ENCODE measurements at places on chromosomes 1 and 21.

DNA sequence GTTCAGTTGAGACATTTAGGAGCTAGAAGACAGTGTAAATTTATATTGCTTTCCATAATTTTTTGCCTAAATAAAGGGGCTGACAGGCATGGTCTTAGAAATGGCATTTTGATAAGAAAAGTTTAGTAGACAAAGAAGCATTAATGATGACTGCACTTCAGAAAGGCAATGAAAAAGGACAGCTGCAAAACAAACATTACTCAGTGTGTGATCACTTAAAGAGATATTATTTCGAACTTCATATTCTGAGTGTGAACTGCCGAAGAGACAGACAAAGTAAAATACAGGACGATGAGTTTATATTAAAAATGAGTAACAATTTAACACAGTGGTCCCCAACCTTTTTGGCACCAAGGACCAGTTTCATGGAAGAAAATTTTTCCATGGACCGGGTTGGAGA, 243.1 kb downstream of the DPYD start:
- H3K36me3 ChIP-seq: peaks cover 82% of the 10 kb centered on the region
- no peaks in the 10 kb centered on the region for H3K27me3 ChIP-seq
- no peak overlapping the region for H3K4me3 ChIP-seq
- no peak overlapping the region for H3K27ac ChIP-seq

DNA sequence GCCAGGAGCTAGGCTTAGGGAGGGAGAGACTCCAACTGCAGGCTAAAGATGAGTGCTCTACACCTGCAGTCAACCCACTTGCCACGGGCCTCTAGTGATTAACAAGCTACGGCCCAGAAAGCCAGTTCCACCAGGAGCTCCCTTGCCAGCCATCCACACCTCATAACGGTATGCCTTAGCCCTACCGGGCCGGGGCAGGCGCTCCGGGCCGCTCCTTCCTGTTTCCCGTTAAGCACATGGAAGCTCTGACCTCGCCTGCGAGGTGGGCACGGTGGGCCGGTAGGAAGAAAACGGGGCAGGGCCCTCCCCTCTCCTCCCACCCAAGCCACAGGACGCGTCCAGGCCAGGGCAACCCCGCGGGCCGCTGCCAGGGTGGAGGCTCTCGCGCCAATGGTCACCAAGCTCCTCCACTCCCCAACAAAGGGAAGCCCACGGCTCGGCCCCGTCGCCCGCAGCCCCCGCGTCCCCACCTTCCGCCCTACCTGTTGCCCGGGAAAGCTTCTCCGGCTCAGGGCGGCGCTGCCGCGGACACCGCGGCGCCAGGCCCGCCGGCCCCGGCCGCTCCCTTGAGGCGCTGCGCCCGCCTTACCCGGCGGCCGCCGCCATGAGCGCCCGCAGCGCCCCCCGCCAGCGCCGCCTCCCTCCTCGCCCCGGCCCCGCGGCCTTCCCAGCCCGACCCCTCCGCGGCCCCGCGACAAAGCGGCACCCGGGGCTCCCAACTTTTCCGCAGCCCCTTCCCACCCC, 627 bp downstream of the CERS2 start:
- peak; percentile 83 for DNase-seq
- no peaks in the 10 kb centered on the region for H3K36me3 ChIP-seq
- peak overlapping the region; percentile 85 for H3K27ac ChIP-seq
- peaks cover 36% of the 10 kb centered on the region for H3K4me1 ChIP-seq
- no peaks in the 10 kb centered on the region for H3K27me3 ChIP-seq

DNA sequence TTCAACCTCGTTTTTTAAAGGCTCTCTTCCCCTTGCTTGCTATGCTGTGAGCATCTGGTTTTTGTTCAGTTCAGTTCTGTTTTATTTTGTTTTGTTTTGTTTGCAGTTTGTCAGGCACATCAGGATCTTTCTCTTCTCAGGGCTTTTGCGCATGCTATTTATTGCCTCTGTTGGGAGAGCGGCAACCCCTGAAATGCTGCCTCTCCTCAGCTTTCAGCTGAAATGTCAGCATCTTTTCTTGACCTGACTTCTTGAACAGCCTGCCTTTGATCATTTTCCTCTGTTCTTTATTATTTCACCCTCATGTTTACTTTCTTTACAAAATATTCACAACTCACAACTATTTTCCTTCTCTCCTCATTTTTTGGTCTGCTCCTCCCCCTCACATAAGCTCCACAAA, 50.4 kb upstream of the RC3H1 start:
- H3K4me3 ChIP-seq: no peak overlapping the region
- no peak for DNase-seq
- H3K4me1 ChIP-seq: no peaks in the 10 kb centered on the region
- no peaks in the 10 kb centered on the region for H3K27me3 ChIP-seq
- H3K36me3 ChIP-seq: no peaks in the 10 kb centered on the region

- no peaks in the 10 kb centered on the region for H3K4me1 ChIP-seq
- H3K27ac ChIP-seq: peak overlapping the region; percentile 56
- no peaks in the 10 kb centered on the region for H3K27me3 ChIP-seq
- no peak overlapping the region for H3K4me3 ChIP-seq
- no peak for DNase-seq
These were observed 66.8 kb downstream of the VPS13D start for GRCh38 chr1:12296623-12297022.

DNA sequence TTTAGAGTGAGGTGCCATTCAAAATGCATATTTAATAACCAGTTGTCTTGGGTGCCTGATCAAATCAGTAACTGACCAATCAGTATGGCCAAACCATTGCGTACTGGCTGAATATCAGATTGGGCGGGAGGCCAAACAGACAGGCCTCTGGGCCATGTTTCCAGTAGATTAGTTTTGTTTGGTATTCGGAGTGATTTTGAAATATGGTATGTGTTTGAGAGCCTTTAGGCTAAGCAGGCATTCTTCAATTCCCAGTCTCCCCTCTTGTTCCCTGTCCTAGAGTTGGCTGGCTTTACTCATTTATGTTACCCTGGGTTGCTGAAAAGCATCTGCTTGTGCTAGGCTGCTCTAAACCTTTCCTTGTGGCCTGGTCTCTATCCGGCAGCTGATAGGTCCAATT, 80.1 kb downstream of the BACH1 start:
- peaks cover 17% of the 10 kb centered on the region for H3K4me1 ChIP-seq
- no peak overlapping the region for H3K4me3 ChIP-seq
- H3K27ac ChIP-seq: no peak overlapping the region
- peaks cover 6% of the 10 kb centered on the region for H3K36me3 ChIP-seq

DNA sequence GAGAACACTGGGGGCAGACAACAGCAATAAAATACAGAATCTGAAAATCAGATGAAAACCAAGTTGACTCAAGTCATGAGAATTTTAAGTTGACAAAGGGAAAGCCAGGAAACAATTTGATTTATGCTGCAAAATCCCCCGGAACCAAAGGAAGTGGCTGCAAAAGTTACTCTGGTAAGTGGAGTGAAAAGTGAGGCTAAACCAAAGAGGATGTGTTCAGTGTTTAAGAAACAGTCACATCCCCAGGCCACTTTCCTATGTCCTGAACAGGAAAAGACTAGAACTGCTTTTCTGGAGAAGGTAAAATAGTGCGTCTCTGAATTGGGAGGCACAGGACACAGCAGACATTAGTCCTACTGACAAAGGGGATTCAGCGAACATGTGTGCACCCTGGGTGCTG, 5.9 kb downstream of the TARBP1 start:
- no peaks in the 10 kb centered on the region for H3K27me3 ChIP-seq
- H3K27ac ChIP-seq: no peak overlapping the region
- peaks cover 17% of the 10 kb centered on the region for H3K4me1 ChIP-seq
- H3K36me3 ChIP-seq: no peaks in the 10 kb centered on the region
- DNase-seq: no peak

Data from SK-N-SH (cell line).